ENCODE measurements at places on chromosomes 13 and 19. TPM values are rescaled to one million over a fixed set of nuclear protein-coding genes. Genes with fewer than 3 reads are reported as not detected.

Gene SPACA4
- not detected for polyA plus RNA-seq

Gene NXNL1
- polyA plus RNA-seq = not detected

Gene MYO16
- polyA plus RNA-seq = 4.8 TPM

Gene ZMYM5
- 1.7 TPM for polyA plus RNA-seq

Gene SPRYD7
- polyA plus RNA-seq = 5.6 TPM

Gene PSG7
- polyA plus RNA-seq = not detected

Gene ZNF587B
- polyA plus RNA-seq = 0.59 TPM

Gene IL17D
- 17.0 TPM for polyA plus RNA-seq

Gene ZNF813
- polyA plus RNA-seq = 0.53 TPM

Gene DCLK1
- polyA plus RNA-seq = 12.6 TPM

Gene SYNGR4
- polyA plus RNA-seq = 8.6 TPM

Gene PRPF31
- 69.6 TPM for polyA plus RNA-seq

Gene IGFL2
- polyA plus RNA-seq = not detected

Gene MAP4K1
- 1.4 TPM for polyA plus RNA-seq

Gene KCTD12
- polyA plus RNA-seq = 5.9 TPM

Gene TUBA3C
- 0.32 TPM for polyA plus RNA-seq

Gene FUT1
- polyA plus RNA-seq = 7.9 TPM

Gene FGF22
- polyA plus RNA-seq = 1.6 TPM

Gene KCNN4
- polyA plus RNA-seq = 5.0 TPM

Gene C19orf85
- 3.1 TPM for polyA plus RNA-seq

Gene KL
- polyA plus RNA-seq = 0.19 TPM

Gene POLR1D
- 123 TPM for polyA plus RNA-seq

Gene ZNF486
- polyA plus RNA-seq = 4.0 TPM

Gene CBARP
- polyA plus RNA-seq = 11.2 TPM

Gene SWSAP1
- 1.5 TPM for polyA plus RNA-seq

Gene RSPH6A
- polyA plus RNA-seq = not detected

Gene GADD45B
- polyA plus RNA-seq = 28.4 TPM

Gene CFD
- 3.4 TPM for polyA plus RNA-seq

Gene LILRB2
- polyA plus RNA-seq = 0.78 TPM

Gene CCDC70
- polyA plus RNA-seq = not detected

Gene ZNF793
- 3.3 TPM for polyA plus RNA-seq

Gene PINLYP
- 22.6 TPM for polyA plus RNA-seq

Gene DAND5
- polyA plus RNA-seq = 0.56 TPM

Gene ABCA7
- polyA plus RNA-seq = 4.7 TPM

Gene C13orf46
- 0.24 TPM for polyA plus RNA-seq

Gene ZNF681
- polyA plus RNA-seq = 1.1 TPM

Gene KLK11
- polyA plus RNA-seq = 1.6 TPM

Gene CGB8
- not detected for polyA plus RNA-seq

Gene SIGLEC12
- 0.51 TPM for polyA plus RNA-seq

Gene IGFL1
- not detected for polyA plus RNA-seq

Measured in brain (organoid and tissue), 16 donors.